ENCODE measurements at places on chromosomes 4 and X. TPM values are rescaled to one million over a fixed set of nuclear protein-coding genes. Genes with fewer than 3 reads are reported as not detected.

The NSUN7 gene
- polyA plus RNA-seq = 11.7 TPM

The CWH43 gene
- 6.9 TPM for polyA plus RNA-seq

The TRIM60 gene
- 0.07 TPM for polyA plus RNA-seq

The EPGN gene
- polyA plus RNA-seq = 0.75 TPM

The TCEAL9 gene
- polyA plus RNA-seq = 231 TPM

The CLDN22 gene
- 1.0 TPM for polyA plus RNA-seq

DNA sequence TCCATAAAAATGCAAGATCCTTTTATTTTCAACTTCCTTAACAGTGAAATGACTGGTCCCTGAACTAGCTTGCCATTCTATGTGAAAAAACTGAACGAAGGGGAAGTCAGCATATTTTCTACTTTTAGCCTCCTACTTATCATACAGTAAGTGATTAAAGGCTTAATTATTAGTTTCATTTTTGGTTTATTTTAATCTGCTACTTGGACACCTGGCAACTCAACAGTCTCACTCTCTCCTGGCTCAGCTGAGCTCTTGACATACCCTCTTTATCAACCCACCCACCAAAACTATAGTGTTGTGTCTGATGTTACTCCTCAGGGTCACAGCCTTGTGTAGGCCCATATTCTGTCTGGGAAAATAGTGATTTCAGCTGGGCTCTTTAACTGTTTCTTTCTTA is 86.2 kb upstream of the CPXCR1 start:
- no peak for DNase-seq

- DNase-seq = no peak
These were observed 54.2 kb upstream of the SLC25A4 start for GRCh38 chr4:185088899-185089298.

Data from right renal cortex interstitium (tissue), 3 donors.